ENCODE measurements at places on chromosomes 16 and 17.
A peak's percentile ranks its signal among the peaks of the same experiment; 100 is the strongest.

GRCh38 chr16:23668873-23669272 lies 9.8 kb upstream of the PLK1 start:
- DNase-seq = no peak

GRCh38 chr16:57759131-57759530 lies 23.6 kb downstream of the KATNB1 start:
- DNase-seq = no peak

- no peak for DNase-seq
These were observed 45.3 kb downstream of the IL21R start for GRCh38 chr16:27447301-27447700.

DNA sequence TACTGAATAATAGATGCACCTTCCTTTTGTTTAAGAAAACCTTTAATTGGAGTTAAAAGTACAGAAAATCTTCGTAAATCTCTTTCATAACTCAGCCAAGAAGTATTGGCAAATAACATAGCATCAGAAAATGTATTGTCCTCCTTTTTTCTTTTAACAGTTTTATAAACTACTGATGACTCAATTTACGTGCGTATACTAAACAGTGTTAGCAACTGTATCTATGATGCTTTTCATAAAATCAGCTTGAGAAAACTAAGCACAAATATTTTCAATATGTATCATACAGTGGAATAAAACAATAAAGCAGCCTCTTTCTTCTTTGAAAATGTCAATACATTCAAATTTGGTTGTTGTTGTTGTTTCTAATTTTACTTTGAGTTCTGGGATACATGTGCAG lies 88.6 kb downstream of the STXBP4 start:
- no peak for DNase-seq

DNA sequence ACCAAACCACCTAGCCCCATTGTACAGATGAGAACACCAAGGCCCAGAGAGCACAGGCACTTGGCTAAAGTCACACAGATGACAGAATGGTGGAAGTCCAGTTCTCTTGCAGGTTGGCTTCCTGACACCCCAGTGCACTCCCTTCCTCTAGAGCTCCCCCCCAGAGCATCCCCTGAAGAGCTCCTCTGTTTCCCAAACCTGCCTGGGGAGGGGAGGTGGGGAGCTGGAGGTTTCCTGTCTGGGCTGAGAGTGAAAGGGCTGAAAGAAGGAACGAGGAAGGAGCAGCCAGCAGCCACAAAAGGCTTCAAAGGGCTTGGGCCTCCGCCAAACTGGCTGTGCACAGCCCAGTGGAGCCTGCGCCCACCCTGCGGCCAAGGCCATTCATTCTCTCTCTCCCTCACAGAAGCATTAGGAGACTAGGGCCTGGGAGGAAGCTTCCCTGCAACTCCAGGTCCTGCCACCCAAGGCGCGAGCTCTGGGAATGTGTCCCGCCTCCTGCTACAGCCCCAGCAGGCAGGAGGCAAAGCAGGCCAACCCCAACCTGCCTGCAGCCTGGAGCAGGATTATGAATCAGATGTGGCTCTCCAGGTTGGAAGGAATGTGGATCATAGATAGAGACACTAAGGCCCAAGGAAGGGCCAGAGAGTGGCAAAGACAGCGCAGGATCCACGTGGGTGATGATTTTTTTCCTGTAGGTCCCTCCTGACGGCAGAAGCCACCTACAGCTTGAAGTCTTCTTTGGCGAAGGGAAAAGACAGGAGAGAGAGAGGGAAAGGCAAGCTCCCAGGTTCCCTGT lies 913 bp downstream of the SLC13A5 start:
- no peak for DNase-seq

- no peak for DNase-seq
These were observed 7.7 kb downstream of the CENPV start for GRCh38 chr17:16345565-16345964.

GRCh38 chr16:11572301-11572995 lies 14.3 kb downstream of the LITAF start:
- no peak for DNase-seq

GRCh38 chr16:68506331-68507053 lies 32.6 kb upstream of the ZFP90 start:
- no peak for DNase-seq

DNA sequence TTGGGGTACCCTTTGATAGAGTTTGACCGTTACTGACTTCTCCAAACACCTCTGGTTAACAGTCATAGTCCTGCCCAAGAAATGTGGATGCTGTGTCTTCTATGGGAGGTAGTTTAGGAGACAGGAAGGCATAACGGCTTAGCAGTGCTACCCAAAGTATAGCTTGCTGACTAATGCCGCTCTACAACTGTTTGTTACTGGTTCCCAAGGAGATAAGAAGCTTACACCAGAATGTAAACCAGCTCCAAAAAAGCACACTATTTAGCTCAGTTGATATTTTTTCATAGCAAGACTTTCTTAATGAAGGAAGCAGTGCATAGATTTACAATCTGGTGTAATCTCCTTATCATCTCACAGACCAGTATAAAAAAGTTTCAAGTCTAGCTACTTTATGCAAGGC lies 95.7 kb downstream of the HS3ST3B1 start:
- DNase-seq = no peak

- no peak for DNase-seq
These were observed 56.6 kb upstream of the RBBP6 start for GRCh38 chr16:24482681-24483202.

DNA sequence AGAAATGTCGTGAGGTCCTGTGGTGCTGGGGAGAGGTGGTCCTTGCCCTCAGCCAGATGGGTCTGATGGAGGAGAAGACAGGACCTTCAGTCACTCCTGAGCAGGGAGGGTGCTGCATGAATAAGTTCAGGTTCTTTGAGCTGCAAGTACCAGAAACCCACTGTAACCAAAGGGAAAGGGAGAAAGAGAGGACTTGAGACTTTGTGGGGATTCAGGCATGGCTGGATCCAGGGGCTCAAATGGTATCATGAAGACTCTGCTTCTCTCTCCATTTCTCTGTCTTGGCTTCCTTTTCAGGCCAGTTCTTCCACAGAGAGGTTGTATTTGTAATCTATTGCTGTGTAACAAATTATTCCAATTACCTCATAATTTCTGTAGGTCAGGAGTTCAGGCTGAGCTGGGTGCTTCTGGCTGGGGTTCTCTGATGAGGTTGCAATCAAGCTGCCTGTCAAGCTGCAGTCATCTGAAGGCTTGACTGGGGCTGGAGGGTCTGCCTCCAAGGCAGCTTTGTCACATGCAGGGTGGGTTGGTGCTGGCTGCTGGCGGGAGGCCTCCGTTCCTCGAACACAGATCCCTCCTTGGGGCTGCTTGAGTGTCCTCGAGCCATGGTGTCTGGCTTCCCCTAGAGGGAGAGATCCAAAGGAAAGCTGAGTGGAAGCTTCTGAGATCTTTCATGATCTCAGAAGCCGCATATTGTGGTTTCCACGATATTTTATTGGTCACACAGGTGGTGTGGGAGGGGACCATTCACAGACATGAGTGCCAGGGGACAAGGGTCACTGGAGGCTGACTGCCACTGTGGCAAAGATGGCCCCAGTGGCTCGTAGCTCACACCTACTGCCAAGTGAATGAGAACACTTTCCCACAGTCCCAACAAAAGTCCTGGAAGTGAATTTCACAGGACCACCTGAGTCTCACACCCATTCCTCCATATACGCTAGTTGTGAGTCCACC lies 5.9 kb upstream of the ADCY7 start:
- no peak for DNase-seq

- no peak for DNase-seq
These were observed 29.9 kb downstream of the BAIAP2 start for GRCh38 chr17:81064678-81065475.

DNA sequence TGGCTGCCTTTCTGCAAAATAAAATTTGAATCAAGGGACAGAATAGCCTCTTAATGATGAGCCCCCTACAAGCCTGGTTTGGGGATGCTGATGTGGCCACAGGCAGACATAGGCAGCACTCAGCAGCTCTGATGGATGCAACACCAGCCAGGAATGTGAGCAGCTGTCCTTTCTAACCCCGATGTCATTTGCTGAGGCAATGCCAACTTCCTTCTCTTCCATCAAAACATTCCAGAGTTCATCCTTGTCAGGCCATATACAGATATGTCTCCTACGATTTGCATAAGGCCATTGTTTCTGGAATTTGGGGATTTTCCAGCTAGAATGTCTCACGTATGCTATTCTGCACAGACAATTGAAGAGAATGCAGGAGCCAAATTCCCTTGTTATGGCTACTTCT lies 52.1 kb upstream of the MYOCD start:
- no peak for DNase-seq

GRCh38 chr17:68418876-68419275 lies 38.4 kb downstream of the WIPI1 start:
- DNase-seq = no peak

DNA sequence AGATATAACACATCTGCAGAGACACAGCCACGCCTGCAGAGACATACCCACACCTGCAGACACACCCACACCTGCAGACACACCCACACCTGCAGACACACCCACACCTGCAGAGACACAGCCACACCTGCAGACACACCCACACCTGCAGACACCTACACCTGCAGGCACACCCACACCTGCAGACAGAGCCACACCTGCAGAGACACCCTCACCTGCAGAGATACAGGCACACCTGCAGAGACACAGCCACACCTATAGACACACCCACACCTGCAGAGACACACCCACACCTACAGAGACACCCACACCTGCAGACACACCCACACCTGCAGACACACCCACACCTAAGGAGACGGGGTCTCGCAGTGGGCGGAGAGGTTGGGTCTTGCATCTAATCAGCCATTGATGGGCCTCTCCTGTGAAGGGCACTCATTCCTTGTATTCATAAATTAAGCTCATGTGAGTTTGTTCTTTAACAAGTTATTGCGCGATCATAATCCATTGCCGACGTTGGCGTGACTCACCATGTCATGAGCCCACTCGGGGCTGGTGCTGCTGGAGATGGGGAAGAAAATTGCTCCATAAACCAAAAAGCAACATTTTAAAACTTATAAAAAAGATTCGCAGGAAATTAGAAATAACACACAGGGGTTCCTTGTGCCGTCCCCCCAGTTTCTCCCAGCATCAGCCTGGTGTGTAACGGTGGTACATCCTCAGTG lies 28.9 kb upstream of the CDH15 start:
- DNase-seq = no peak

GRCh38 chr16:17930280-17930679 lies 406.3 kb downstream of the NPIPA8 start:
- DNase-seq = no peak

GRCh38 chr16:89256651-89257254 lies 39.2 kb downstream of the ZNF778 start:
- peak; percentile 33 for DNase-seq

DNA sequence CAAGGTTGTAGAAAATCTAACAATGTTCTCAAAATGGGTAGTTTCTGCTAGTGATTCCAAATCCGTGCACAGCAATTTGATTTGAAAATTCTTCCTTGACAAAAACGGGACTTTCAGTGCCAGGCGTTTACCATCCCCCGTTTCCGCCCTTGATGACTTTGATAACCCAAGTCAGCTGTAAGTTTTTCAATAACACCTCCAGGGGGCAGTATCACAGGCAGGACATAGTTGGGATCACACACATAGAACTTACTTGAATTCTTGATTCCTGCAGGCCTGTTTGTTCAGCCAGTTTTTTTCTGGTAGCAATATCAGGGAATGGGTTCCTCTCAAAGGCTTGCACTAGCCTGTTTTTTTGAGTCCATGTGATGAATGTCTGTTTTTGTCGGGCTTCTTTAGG lies 5.6 kb downstream of the DUXB start:
- no peak for DNase-seq

DNA sequence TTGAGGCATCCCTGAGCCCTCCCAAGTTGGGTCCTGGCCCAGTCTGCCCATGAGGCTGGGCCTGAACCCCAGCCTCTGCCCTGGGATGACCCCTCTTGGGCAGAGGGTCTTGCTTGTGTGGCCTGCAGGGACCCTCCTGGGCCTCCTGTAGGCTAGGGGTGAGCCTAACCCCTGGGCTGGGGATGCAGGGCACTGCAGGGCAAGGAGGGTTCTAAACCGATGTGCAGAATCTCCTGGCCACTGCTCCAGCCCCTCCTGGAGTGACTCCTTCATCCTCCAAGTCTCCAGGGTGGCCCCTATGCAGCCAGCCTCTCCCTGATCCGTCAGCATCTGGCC lies 37.5 kb downstream of the LGALS9 start:
- DNase-seq = no peak

DNA sequence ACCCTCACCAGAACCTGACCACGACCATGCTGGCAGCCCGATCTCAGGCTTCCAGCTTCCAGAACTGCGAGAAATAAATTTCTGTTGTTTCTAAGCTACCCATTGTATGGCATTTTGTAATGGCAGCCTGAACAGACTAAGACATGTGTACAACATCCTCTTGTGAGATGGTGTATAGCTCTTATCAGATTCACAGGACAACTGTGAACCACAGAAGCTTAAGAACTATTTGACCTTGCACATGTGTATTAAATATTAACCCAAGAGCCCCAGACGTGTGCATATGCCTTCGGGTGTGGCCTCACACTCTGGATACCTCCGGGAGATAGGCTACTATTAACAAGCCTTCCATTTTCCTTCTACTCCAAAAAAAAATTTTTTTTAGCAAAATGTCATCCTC lies 248.9 kb downstream of the SLC39A11 start:
- no peak for DNase-seq

GRCh38 chr17:64447526-64447925 lies 1.4 kb upstream of the MILR1 start:
- no peak for DNase-seq

DNA sequence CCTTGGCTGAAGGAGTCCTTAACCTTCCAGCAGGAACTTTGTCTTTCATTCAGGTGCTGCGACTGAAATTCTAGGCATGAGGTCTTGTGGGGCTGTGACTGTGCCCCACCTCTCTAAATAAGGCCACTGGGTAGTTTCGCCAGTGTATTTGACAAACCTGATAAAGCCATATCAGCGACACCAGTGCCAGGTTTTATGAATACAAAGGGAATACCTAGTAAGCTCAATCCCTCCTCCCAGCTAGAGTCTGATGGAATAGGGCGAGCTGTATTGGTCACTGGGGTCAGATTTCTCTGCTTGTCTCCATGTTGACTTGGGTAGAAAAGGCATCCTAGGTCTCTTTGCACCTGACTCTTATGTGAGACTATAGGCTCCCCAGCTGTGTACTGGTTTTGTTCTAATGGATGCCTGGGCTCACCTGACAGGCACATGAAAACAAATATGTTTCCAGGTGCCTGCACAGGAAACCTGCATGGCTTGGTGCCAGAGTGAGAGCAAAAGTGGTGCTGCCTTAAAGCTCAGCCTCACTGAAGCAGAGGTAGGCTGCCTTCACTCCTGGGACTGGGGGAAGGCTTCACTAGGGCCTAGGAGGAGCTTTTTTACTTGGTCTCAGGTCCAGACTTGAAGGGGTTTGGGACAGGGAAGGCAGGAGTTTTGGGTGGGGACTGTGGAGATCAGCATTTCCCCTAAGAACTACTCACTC lies 8.3 kb downstream of the SLC7A6 start:
- DNase-seq = no peak

GRCh38 chr16:68704232-68704867 lies 32.7 kb upstream of the CDH1 start:
- peak; percentile 5 for DNase-seq
